Karpas-422 (cell line): ENCODE measurements at places on chromosomes 13 and 19.

- DNase-seq: no peak
Measured at GRCh38 chr19:32268381-32268780, 77.0 kb upstream of the ZNF507 start.

GRCh38 chr19:30423481-30423880, 51.3 kb downstream of the ZNF536 start:
- DNase-seq: no peak

DNA sequence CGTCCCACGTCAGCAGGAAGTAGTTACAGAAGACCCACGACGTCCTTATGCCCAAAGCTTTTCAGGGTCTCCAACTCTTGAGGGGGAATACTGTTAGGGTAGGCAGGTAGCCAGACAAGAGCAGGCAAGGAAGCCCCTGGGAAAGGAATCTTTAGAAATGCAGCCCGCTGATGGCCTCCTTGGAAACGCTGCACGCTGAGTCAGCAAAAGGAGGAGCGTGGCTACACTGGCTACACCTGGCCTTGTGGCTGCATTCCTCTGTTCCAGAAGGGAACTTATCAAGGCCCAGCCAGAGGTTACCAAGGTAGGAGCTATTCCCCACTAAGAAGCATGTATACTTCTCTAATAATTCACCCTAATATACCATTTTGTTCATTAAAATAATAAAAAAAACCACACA, 2.0 kb downstream of the ERVV-1 start:
- no peak for DNase-seq

GRCh38 chr19:15112385-15112784, 5.2 kb downstream of the SYDE1 start:
- DNase-seq: peak; percentile 65

DNA sequence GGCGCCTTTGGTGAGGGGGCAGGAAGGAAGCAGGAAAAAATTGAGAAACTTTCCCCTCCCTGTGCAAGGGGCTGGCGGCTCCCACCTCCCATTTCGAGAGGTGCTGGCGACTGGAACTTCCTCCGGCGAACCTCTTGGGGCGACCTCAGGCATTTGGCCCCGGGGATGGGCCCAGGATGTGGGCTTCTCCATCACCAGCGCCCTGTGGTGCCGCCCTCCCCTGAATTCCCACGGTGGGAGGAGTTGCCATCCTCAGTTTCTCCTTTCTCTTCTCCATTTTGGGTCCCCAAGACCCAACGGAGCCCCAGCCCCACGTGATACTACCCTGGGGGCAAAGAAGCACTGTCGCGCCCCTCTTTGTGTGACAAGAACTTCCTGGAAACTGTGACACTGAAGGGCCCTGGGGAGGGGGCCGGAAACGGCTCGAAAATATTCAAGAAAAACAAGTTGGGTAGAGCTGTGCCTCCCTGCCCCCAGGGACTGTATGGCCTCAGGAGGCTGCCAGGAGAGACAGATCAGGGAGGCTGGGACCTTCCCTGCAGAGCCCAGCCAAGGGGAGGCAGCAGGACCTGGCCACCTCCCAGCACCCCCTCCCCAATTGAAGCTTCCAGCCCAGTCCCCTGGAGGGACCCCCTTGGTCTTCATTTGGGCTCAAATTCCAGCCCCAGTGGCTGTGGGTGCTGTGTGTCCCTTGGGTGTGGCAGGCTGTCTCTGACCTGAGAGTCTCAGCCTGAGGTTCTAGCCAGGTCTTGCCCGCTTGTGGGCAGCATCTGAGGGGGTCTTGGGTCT, 16.2 kb upstream of the AP1M2 start:
- peak; percentile 92 for DNase-seq

DNA sequence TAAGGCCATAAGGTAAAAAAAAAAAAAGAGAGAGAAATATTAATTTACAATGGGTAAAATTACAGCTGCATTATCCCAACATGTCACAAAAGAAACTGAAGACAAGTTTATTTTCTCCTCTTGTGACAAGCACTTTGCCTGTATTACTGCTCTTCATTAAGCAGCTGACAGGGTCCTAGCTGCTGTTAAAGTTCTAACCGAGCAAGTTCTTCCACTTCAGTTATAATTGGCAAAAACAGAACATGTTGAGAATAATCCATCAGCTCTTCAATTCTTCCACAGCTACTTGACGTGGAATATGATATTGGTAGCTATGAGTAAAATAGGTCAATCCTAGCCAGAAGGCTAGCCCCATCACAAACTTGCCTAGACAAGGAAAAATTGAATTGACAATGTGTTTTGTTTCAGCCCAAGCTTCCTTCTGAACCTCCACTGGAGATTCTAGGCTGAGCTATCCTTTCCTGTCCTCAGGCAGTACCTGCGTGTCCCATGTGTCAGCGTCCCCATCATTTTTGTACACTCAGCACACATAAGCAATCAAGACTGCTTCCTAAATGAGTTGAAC, 32.2 kb upstream of the DOCK9 start:
- no peak for DNase-seq

GRCh38 chr19:41844601-41845000, at the start of gene LYPD4:
LYPD4 (minus strand) TSS chr19:41844683; CDS start chr19:41839285, 5,398 bp downstream.
- DNase-seq: peak; percentile 56

DNA sequence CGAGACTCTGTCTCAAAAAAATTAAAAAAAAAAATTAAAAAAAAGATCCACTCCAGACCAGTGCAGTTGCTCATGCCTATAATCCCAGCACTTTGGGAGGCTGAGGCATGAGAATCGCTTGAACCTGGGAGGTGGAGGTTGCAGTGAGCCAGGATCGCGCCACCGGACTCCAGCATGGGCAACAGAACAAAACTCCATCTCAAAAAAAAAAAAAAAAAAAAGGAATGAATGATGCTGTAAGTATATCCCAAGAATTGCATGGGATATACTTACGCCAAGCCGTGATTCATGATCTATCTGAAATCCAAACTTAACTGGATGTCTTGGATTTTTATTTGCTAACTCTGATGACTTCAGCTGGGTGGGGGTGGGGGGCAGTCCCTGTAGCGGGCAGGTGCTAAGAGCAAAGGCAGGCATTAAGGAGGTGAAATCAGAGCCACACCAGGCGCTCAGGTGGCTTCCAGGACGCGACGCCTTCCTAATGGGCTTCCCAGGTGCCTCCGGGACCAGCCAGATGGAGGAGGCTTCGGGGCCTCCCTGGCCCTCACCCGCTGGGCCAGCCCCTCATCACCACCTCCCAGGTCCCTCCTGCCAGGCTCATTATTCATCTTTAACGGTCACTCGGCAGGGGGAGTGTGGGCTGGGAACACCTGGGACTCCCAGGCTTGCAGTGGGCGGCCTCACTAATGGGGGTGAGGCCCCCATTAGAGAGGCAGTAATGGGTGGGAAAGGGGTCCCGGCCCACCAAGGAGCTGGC, 11.4 kb upstream of the FUT5 start:
- DNase-seq: peak; percentile 21

DNA sequence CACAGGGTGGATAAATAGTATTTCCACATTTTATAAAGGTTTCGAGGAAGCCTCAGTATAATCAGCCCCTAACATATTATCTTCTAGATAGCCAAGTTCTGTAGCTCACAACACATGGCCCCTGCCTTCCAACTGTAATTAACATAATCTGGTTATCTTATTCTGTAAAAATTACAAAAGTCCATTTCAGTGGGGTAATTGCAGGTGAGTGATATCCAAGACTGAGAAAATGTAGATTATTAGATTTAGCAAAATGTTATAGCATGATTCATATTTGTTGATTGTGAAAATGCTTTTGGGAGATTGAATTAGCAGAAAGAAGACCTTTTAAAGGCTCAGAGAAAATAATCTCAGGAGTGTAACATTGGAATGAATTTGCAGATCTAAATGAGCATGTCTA, 168.3 kb upstream of the GPC6 start:
- no peak for DNase-seq

GRCh38 chr19:12953799-12954611, 3.0 kb downstream of the GADD45GIP1 start:
- DNase-seq: peak; percentile 45

DNA sequence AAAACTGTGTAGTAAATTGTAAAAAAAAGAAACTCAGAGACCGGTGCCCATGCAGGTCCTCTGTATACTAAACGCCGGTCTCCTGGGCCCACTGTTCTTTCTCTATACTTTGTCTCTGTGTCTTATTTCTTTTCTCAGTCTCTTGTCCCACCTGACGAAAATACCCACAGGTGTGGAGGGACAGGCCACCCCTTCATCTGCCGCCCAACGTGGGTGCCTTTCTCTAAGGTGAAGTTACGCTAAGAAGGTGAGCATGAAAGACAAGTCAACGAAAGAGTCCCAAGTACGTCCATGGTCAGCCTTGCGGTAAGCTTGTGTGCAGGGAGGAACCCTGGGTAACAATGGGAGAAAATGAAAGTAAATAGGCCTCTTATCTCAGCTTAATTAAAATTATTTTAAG, 48.0 kb upstream of the WASF3 start:
- no peak for DNase-seq

DNA sequence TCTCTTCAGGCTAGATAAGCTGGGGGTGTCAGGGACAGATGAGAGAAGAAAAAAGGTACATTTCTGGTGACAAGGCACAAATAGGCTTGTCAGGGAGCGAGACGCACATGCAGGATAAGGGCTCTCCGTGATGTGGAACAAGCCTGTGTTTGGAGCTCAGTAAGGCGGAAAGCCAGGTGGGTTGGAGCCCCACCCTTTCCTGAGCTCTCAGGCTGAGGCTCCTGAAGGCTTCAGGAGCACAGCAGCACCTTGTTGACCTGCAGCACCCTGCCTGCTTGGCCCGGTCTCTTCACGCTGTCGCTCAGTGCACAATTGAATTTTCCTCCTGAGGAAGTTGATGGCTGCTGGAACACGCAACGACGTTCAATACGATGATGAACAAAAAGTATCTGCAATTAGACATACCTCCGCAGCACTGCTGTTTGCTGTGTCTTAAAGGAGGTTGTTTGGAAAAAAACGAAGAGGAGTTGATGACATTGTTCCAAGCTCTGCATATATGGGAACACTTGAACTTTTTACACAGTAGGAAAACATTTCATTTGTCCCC, 29.3 kb downstream of the SERP2 start:
- DNase-seq: peak; percentile 9

GRCh38 chr13:98539666-98540065, 37.2 kb downstream of the STK24 start:
- no peak for DNase-seq

DNA sequence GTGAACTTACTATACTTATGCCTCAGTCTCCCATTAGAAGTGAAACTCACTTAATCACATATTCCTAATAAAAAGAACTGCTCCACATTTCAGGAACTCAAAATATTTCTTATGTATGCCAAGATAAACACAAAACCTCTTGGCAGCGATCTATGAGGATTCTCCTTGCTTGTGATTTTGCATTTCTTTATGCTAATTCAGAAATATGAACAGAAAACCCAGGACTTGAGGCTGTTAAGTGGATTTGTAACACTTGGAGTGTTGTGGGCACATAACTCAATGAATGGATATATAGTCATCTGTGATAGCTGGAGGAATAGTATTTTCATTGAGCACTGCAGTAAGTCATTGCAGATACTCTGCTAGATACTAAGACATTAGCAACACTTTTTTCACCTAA, 5.6 kb upstream of the KATNAL1 start:
- no peak for DNase-seq

DNA sequence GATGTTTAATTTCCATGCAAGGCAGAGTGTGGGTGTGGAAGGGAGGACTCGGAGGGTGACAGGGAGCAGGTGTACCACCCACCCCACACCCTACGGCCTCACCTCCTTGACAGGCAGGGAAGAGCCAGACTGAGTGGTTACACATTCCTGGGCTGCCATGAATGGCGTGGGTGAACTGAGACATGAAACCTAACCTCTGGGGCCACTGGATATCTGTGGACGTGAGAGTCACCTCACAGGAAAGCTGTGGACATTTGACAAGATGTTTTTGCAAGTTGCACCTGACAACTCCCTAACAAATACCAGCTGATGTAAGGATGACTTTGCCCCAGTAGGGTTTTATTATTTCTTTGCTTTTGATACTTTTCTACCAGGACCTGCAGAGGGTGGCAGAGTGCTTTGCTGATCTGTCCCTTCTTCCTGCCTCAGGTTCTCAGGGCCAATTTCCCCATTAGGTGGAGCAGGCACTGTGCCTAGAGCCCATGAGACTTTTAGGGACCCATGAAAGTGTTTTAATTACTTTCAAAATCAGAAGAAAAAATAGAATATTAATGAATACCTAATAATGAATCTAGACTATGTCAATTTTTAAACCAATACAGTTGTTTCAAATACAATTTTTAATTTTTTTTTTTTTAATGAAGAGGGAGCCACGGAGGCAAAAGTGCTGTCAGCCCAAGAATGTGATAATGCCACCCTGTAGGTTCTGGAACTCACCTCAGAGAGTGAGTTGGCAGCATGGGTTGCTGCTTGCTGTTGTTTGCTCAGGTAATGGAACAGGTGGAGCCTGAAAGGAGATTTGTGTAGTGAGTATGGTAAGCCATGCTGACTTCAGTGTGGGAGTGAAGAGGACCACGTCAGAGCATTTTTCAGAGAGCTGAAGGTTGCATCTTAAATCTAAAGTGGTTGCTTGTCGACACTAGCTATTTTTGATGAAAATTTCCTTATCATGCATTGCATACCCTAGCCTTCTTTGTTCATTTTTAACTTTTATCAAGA, 58.0 kb upstream of the CYSLTR2 start:
- peak; percentile 91 for DNase-seq

GRCh38 chr19:633786-634639, 676 bp upstream of the POLRMT start:
- no peak for DNase-seq

GRCh38 chr19:2699413-2700140, 2.9 kb downstream of the GNG7 start:
- no peak for DNase-seq

GRCh38 chr19:57566396-57567265, 7.0 kb upstream of the ZNF550 start:
- peak; percentile 66 for DNase-seq

DNA sequence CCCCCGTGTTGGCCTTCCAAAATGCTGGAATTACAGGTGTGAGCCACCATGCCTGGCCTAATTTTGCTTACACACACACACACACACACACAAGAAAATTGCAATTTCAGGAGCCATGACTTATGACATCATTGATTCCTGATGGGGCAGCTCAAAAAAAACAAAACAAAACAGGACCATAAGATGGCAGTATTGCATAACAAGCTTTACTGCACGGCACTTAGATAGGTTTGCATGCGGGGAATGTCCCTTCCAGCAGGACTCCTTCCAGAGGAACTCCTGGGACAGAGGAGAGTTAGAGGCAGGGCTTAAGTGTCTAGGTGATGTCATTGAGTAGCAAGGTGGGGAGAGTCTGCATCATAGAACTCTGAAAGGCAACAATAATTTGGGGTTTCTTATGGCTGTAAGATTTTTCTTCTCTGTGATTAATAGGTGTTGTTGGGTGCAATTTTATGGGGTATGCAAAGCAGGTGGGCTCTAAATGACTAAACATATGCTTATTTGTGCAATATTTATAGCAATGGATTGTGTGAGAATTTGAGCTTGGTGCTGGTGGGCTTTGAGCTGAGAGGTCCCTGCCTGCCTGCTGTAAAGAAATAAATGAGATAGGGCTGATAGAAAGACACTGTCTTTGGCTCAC, 9.0 kb upstream of the ACSBG2 start:
- peak; percentile 84 for DNase-seq

GRCh38 chr19:33358408-33358807, 15.1 kb upstream of the CEBPG start:
- DNase-seq: no peak

GRCh38 chr13:43647471-43647870, 139.3 kb downstream of the ENOX1 start:
- DNase-seq: no peak

- DNase-seq: no peak
Measured at GRCh38 chr19:13797870-13798269, 2.6 kb downstream of the ZSWIM4 start.
